ENCODE measurements at places on chromosomes 7 and 10.

DNA sequence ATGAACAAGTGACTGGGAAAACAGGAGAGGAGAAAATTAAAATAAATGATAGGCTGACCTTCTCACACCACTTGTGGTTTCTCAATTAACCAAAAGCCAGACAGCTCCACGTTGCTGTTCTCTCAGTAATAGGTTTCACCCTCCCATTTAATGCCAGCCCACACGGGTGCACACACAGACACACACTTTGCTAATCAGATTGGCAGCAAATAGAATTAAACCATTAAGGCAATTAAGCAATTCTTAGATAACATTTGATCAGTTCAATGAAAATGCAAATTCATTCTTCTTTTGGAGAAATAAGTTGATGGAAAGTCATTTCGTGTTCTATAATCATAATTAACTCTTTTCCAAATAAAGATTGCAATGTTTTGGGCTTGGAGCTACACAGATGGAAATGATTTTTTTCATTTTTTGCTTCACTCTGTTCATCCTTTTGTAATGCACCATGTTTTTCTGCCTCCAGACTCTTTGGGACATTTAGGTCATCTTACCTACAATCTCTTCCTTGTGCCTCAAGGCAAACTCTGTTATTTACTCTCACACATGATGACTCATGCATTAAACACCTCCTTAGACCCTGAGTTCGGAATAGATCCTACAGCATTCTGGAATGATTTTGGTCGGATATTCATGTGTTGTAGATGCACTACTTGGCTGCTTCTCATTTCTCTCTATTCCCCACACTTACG is 700.7 kb downstream of the AUTS2 start:
- no peak for DNase-seq

DNA sequence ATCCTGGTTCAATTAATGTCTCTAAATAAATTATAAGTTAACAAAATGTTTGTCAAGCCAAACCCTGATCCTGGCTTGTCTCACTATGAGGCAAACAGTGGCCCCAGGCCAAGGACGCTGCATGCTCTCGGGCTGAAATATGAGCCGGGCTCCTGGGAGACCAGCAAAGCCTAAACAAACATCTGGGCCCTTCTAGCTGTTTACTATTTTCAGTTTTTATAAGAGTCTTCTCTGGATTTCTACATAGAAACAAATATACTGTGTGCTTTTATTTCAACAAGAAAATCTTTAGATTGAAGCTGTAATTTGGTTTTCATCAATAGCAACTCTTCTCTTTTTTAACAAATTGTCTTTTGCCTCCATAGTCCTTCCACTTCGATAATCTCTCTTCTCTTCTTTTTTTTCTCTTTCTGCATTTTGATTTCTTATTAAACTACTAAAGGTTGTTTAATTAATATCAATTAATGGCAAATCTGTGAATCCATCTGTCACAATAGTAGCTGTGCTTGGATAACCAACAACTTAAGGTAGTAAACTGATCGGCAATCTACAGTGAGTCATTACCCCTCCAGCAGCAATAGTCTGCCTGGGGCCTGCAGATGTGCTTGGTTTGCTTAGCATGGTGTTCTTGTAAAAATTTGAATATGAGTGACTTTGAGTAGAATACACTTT is 83.3 kb upstream of the DNAJC1 start:
- DNase-seq, result no peak

GRCh38 chr7:27478084-27478483 is 184.6 kb downstream of the HIBADH start:
- DNase-seq, result no peak

DNA sequence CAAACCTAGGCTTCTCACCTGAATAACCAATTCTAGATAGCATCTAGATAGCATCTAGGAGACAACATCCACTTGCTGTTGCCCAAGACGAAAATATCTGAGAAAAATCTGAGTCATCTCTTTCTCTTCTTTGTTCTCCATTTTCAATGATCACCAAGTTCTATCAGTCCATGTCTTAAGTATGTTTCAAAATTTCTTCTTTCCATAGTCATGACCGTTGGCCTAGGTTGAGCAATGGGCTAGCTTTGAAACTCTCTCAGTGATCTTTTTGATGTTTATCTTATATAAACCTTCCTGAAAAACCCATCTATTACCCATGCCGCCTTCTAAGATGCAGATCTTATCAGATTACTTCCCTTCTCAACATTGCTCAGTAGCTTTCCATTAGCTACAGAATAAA is 23.4 kb upstream of the CASD1 start:
- no peak for DNase-seq

DNA sequence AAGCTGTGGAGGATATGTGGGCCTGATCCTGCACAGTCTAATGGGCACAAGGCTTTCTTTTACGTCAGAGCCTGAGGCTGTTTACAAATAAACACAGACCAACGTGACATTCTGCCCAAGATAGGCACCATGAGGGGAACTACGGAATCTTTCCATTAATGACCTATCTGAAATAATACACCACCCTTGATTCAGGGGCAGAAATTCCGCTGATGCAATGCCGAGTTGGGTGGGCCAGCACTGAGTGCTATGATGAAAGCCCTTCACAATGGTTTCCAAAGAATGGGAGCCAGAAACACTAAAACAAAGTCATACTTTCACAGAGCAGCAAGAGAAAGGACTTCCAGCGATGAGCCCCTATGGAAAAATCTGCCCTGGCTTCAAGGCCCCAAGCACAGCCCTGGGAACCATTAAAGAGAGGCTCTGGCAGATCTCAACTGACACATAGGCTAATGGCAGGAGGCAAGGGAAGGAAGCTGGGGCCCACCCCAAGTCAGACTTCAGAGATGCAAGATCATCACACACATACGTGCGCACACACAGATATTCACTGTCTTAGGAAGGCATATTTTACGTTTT is 72.2 kb upstream of the DLX6 start:
- no peak for DNase-seq

- no peak for DNase-seq
Measured at GRCh38 chr10:10855151-10855581, 162.5 kb upstream of the CELF2 start.

DNA sequence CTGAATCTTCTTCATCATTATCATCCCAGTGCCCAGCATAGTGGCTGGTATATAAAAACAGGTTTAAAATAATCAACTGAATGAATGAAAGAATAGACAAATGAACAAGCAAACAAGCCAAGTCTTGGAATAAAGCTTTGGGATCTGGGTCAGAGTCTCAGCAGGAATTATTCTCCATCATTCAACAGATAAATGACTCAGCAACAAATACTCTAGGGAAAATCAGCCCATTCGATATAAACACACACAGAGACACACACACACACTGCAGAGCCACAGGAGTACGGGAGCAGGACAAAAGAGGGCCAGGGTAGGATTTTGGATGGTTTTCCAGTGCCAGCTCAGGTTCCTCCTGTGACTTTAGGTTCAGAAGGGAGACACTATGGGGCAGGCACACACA is 29.2 kb upstream of the DLX6 start:
- no peak for DNase-seq

DNA sequence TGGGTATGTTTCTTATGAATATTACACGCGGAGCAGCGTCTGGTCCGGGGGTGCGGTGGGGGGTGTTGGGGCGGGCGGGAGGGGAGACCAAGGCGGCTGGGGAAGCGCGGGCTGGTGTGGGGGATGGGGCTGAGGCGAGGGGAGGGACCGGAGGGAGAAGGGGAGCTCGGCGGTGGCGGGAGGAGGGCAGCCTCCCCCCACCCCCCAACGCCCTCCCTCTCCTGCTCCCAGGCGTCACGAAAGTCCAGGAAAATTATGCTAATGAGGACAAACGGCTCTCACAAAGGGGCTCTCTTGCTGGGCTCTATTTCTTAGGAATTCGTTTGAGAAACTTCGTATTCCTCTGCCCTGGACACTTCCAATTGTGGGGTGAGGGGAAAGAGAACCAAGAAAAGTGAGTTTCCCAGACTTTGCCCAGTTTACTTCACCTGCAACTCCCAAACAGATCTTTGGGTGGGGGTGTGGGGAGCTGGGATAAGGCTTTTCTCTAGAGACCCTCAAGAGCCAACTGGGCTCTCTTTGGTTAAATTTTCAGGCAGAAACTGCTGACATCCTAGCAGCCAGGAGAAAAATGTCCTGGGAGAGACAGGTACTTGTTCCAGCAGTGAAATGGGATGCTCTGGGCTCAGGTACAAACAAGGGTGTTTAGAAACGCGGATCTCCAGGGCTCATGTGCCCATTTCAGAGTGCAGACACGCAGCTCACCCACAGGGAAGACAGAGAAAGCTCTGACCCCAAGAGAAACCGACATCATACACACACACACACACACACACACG is 11.7 kb upstream of the HOXA2 start:
- DNase-seq, result no peak

- DNase-seq, result no peak
Measured at GRCh38 chr7:29865526-29865925, 59.2 kb downstream of the WIPF3 start.

DNA sequence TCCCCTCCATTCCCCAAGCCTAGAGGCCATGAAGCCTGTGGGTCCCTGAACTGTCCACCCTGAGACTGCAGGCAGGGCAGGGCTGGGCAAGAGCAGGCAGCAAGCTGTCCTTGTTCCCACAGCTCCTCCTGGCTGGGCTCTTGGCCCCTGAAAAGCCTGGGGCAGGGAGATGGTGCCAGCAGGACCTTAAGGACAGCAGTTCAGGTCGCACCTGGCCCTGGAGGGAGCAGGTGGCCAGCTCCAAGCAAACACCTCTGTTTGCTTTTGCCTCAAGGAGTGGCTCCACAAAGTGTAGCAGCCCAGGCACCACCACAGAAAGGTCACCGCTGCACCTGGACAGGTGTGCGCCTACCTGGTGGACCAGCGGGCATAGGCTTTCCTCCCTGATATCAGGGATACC is 5.2 kb downstream of the RET start:
- no peak for DNase-seq

- no peak for DNase-seq
Measured at GRCh38 chr10:63217120-63217605, 84.0 kb downstream of the NRBF2 start.

DNA sequence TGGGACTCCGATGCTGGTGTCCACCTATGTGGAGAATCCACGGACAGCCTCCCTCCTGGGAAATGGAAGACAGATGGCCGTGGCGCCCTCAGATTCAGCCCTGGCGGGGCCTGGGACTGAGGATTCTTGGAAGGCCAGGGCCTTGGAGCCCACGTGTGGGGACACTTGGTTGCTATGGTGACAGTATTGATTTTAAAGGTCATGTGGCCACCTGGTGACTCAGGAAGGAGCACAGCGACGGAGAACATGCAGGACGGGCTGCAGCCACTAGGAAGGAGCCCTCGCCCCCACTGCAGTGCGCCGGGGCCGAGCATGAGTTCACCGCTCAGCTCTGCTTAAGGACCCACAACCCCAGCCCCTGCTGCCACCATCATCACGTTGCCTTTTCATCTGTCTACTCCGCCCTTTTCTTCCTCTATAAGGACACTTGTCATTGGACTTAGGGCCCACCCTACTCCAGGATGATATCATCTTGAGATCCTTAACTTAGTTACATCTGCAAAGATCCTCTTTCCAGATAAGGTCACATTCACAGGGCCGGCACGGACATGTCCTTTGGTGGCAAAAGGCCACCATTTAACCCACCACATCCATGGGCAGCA is 3.7 kb upstream of the STK32C start:
- DNase-seq, result peak; percentile 44

DNA sequence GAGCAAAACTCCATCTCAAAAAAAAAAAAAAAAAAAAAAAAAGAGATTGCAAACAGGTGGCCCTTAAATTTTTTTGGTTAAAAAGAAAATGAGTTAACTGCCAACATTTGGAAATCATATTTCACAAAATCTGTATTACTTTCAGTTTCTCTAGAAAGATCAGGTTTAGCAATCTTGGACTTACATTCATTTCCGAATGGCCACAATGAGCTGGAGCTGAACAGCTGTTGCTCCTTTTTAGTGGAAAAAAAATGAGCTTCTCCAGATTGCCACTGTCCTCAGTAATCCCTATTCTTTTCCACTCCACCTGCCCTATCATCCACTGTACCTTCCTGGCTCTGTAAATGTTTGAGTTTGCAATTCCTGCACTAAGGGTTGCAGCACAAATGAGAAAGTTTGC is 43.6 kb downstream of the RAB11FIP2 start:
- DNase-seq, result no peak

DNA sequence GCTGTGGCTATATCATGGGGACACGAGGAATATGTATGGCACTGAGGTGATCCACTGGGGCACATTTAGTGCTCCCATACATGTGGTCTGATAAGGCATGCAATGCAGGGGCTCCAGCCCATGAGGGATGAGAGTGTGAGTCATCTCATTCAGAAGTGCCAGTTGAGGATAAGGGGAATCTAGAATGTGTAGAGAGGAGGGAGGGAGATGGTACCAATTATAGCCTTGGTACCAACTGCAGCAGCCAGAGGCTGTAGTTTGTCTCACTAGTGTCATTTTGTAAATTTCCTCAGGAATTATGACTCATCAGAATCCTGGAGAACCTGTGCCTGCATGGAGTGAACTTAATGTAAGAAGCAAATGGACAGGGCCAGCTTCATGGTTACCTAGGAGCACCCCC is 46.2 kb downstream of the LAMB4 start:
- no peak for DNase-seq

DNA sequence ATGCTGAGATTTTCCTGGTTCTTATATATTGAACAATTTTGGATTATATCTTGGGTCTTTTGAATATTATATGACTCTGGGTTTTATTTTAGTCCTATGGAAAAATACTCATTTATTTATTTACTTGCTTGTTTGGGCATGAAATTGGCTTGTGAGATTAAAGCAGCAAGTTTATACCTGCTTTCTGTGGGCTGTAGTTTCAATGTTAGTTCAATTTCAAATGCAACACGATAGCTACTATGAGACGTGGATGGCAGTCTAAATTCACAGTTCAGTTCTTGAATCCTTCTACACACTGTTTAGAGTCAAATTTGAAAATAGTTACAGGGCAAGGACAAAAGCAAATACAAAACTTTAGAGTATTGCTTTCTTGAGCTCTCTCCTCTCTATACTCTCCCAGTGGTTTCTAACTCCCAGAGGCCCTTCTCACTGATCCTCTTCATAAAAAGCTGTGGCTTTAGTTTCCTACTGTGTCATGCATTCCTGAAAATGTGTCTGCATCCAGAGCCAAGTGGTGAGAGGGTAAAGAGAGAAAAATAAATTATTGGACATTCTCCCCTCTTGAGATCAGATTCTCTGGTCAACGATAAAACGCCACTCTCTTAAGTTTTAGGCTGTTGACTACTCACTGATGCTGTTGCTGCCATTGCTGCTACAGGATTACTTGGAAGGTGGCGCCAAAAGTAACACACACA is 34.4 kb downstream of the POLR1F start:
- no peak for DNase-seq

GRCh38 chr7:6238309-6238925 is 34.0 kb downstream of the CYTH3 start:
- no peak for DNase-seq

- DNase-seq, result no peak
Measured at GRCh38 chr10:95742485-95742884, 13.5 kb upstream of the ENTPD1 start.

DNA sequence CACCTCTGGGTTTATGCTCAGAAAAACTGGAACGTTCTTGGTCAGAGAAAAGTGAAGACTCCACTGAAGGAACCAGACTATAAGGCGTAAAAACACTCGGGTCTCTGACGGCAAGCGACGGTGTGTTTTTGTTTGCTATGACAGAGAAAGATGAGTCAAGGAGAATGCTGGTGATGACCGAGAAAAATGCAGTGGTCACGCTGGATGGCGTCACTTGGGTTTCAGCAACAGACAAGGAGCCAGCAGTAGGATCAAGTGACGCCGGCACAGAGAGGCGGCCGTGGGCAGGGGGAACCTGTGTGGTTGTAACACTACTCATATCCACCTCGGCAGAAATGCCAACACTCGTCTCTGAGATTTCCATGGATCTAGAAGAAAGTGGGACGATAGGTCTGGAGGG is 63.4 kb downstream of the KIAA1549 start:
- DNase-seq, result no peak

GRCh38 chr10:67884842-67885670 is 600 bp downstream of the SIRT1 start:
- DNase-seq, result peak; percentile 92
